T1000 (cell line): ENCODE measurements at places on chromosomes 1 and 21.

DNA sequence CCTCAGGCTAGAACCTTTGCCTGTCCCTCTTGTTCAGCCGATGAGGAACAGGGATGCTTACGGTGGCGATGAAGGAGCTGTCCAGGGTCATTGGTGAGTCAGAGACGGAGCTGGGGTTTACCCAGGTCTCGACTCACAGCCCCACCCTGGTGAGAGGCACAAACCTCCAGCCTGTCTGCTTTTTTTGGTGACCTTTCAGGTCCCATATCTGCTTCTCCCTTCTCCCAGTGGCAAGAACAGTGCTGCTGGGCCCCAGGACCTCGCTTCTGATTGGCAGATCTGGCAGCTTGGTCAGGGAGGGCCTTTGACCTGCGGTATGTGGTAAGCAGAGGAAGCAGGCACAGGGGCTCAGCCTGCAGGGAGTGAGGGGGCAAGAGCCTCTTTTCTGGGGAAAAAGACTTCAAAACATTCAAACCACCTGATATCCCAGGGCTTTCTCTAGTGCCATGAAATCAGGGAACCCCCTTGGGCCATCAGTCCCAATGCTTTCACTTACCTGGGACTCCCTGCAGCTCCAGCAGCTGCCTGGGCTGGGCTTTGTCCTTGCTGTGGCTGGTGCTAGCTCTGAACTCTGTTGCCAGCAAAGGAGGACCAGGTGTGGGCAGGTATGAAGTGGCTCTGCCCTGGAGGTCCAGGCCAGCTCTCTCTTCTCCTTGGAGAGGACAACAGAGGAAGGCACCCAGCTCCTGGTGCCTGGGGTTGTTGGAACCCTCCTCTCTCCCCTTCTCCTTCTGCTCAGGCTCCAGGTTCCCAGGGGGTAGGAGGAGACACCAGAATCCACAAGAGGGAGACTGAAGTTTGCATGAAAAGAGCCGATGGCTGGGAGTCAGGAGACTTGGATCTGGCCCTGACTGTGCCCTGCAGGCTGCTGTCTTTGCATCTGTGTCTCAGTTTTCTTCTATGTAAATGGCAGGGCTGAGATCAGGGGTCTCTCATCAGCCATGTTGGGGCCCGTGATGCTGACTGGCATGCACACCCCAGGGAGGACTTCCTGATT lies 41.4 kb downstream of the TRIM62 start:
- DNase-seq: no peak

GRCh38 chr1:12161662-12162458 lies 4.9 kb upstream of the TNFRSF1B start:
- peak; percentile 61 for DNase-seq

GRCh38 chr1:181423301-181423918 lies 59.9 kb upstream of the CACNA1E start:
- no peak for DNase-seq

GRCh38 chr1:1777583-1777899 lies 729 bp downstream of the NADK start:
- DNase-seq: no peak

- DNase-seq: no peak
Observed at GRCh38 chr21:45508607-45509565, 33.4 kb downstream of the SLC19A1 start.

GRCh38 chr1:22788254-22788661 lies 77.6 kb downstream of the EPHB2 start:
- DNase-seq: no peak

DNA sequence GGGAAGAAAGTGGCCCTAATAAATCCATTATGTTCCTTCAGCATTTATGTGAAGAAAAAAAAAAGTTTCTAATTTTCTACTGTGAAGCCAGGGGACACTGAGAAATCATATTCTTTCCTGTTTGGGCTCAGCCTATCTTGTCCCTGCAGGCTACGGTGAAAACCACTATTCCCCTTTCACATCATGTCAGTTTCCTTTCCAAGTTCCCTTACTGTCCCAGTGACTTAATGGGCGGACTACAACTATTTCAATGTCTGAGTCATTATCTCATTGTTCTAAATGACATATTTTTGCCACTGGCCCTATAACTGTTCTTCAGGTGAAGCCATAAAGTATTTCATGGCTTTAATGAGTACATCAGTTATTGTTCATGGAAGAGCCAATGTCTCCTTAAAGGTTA lies 71.3 kb upstream of the BEND5 start:
- DNase-seq: no peak
